D341Med (cell line): ENCODE measurements at places on chromosomes 3 and 15.

- DNase-seq: no peak
These were observed 26.2 kb upstream of the SLC12A8 start for GRCh38 chr3:125238759-125239158.

DNA sequence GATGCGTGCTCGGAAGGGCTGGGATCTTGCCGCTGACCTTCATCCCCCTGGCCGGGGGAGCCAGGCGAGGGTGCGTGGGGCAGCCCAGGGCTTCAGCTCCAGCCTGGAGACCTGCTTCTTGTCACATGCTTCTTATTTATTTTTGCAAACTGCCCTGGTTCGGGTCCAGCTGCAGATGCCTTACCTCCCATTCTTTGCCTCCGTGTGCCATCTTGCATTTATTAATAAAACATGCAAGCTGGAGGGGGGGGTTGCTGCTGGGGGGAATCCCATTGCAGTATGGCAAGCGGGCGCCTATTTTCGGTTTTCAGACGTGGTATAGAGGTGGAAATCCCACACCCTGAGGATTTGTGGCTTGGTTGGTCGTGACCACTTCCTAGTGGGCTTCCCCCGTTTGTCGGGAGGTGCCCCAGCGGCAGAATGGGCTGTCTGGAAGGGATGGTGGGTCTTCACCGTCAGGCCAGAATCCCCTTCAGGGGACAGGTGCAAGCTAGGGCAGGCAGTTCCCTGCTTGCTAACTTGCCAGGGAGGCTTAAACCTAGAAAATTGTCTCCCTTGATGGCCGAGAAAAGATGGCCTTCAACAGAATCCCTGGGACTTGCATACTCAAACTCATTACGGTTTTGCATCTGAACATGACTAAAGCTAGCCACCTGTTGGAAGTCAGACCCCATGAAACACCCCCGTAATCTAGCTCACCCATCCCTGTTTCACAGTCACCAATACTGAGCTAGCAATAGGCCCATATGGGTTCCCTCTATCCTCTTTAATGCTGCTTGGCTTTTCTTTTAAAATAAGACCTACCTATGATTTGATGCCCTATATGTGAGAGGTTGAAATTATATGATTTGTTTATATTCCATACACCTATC, 569 bp downstream of the TMEM266 start:
- no peak for DNase-seq

DNA sequence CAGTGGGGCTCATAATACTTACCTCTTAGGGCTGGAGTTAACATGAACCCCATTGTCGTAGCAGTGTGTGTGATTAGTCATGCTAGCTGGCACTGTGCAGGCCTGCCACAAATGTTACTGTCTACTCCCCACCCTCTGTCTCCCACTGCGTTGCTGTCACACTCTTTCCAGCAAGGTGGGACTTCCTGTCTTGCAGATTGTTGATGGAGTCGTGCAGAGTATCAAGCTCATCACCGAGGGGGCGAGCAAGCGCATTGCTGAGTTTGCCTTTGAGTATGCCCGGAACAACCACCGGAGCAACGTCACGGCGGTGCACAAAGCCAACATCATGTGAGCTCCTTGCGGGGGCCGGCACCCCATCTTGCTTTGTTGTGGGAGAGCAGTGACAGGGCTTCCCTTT, 12.9 kb downstream of the IDH3A start:
- DNase-seq: no peak

- no peak for DNase-seq
These were observed 28.1 kb upstream of the NEO1 start for GRCh38 chr15:73024168-73024567.

DNA sequence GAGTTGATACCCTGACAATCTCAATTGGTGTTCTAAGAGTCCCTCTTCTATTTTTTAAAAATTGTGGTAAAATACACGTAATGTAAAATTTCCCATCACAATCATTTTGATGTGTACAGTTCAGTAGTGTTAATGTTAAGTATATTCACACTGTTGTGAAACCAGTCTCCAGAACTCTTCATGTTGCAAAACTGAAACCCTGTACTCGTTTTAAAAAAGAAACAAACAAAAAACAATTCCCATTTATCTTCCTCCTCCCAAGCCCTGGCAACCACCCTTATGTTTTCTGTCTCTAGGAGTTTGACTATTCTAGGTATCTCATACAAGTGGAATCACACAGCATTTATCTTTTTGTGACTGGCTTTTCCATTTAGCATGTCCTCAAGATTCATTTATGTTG, 28.7 kb upstream of the ALPK3 start:
- DNase-seq: no peak

DNA sequence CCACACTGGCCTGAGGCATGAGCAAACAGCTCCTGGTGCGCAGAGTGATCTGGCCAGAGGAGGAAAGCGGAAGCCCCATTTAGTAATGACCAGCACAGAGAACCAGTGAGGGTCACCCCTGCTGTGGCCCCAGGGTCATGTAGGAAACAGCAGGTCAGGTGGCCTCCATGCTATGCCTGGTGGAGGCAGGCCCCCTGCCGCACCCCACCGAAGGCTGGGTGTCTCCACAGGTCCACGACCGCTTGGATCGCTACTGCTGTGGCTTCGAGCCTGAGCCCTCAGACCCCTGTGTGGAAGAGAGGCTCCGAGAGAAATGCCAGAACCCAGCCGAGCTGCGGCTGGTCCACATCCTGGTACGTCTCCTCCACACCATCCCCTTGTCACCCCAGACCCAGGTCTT, 52.6 kb downstream of the POMGNT2 start:
- DNase-seq: no peak

DNA sequence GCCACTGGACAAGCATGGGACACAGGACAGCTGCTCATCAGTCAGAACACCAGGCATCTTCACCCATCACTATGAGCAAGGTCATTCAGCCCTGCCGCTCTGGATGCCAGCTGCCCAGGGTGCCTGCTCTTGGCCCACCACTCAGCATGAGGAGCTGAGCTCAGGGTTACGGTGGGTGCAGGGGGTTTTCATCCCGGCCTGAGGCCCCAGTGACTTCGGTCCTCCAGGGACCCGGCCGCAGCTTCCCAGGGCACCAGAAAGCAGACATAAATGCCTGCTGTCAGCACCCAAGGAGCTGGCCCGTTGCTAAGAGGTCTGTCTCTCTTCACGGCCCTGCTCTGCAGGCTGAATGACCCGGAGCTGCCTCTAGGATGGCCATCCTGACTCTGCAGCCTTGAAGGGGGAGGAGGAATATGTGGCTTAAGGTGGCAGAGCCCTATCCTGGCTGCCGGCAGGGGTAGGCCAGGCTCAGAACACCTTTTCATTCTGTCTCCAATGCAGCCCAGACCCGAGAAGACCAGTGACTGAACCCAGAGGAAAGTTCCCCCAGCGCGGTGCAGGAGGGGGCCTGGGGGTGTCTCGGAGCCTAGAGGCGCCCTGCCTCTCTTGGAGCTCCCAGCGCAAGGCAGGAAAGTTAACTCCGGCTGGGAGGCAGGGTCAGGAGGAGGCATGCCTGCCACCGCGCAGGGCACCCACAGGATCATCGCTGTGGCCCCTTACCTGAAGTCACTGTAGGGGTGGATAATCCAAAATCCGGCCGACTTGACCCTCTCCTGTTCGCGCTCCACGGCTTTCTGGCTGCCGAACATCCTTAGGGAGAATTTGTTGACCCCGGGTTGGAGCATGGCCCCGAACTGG, 1.8 kb downstream of the HCN4 start:
- no peak for DNase-seq

- DNase-seq: no peak
These were observed 451.8 kb upstream of the IL12A start for GRCh38 chr3:159536876-159537275.

DNA sequence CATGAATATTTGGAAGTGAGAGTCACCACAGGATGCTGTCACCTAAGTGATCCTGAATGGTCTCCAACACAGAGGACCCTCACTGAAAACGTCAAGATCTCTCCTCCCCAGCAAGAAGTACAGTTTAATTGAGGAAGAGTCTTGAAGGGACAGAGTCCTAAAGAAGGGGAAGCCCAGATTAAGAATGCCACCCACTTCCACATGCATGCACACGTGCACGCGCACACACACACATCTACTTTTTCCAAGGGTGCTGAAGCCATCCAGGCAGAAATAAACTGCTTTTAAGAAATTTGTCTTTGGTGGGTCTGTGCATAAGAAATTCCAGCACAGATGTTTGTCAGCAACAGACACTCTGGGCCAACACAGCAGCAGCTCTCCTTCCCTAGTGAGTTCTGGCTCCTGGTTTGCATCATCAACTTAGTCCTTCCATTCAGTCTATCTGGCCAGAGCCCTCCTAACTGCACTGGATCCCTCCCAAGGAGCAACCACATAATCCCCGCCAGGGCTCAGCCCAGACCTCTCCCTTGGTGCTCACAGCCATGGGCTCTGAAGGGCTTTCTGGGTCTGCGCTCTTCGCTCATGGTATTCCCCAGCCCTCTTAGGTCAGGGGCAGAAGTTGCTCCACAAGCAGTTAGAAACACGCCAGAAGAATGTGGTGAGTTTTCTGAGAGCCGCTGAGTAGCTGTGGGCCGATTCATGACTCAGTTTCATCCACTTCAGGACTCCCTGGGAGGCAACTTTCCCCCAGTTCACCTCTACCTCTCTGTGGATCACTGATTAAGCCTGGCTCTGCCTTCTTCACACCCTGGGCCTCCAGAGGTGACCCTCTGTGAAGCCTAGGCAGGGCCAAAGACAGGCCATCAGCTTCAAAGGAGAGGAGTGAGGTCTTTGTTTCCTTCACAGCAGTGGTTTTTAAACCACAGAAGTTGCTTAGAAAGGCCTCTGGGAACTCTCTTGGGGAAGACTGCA, 132.6 kb upstream of the LIPC start:
- DNase-seq: no peak

- DNase-seq: no peak
These were observed 14.0 kb downstream of the PLXNA1 start for GRCh38 chr3:126996905-126997304.

DNA sequence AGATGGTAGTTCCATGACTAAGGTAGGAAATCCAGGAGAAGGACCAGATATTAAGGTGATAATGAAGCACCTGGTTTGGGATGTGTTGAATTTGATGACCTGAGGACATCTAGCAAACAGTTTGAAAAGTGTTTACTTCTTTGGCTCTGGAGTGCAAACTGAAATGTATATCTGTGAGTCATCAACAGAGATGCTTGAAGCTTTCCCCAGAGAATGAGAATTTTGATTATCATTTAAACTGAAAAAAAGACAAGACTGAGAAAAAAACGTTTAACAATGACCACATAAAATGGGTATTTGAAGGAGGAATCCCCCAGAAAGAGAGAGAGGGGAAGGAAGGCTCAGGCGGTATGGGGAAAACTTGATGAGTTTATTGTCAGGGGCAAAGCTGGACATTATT, 20.7 kb upstream of the GSK3B start:
- DNase-seq: no peak

DNA sequence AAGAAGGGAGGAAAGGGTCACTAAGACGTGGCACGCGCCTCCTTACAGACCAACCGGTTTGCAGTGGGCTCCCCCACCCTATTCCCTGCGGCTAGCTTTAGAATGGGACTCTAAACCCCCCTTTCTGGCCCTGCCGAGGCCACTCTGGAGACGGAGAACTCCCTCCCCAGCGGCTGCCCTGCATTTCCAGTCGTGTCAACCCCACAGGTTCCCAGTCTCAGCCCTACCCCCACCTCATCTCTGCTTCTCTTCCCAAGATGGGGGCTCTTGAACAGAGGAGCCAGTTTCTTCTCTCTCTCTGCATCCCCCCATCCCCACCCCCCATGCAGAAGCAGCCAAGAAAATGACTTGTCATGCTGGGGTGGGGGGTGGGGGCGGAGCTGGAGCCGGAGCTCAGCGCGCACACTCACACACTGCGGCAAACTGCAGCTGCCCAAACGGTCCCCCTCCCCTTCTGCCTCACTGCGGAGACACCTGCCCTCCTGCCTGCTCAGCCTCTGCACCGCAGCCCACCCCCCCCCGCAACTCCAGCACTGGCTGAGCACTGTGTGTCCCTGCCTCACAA, 871 bp downstream of the MAP1A start:
- no peak for DNase-seq

DNA sequence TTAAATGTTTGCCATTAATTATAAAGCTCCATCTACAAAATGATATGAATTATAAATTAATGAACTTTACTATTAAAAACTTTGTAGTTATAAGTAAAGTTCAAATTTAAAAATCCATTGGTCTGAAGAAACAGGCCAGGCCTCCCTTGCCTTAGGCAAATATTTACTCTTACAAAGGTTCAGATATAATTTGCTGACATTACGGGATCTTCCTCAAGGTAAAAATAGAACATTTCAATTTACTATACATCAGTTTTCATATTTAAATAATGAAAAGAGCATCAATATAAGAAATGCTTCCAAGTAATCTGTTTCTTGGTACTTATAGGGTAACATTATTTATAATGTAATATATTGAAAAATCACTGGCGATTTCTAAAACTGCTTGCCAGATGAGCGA, 3.7 kb downstream of the CMTM6 start:
- DNase-seq: no peak

DNA sequence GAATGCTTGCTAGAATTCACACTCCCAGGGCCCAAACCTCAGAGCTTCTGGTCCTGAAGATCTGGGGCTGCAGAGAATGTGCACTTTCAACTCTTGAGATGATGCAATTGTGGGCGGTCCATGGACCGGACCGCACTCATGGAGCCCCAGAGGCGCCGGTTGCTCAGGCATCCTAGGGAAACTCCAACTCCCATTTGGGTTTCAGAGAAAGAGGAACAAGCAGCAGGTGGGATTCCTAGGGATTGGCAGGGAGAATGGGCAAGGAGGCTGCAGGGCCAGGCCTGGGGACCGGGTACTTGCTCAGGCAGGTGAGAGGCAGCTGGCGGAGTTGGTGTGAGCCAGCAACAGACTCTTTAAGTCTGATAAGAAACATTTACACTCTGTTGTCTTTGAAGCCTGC, 3.5 kb downstream of the NOX5 start:
- DNase-seq: no peak

GRCh38 chr3:64408770-64409169, 183.5 kb upstream of the PRICKLE2 start:
- DNase-seq: no peak

DNA sequence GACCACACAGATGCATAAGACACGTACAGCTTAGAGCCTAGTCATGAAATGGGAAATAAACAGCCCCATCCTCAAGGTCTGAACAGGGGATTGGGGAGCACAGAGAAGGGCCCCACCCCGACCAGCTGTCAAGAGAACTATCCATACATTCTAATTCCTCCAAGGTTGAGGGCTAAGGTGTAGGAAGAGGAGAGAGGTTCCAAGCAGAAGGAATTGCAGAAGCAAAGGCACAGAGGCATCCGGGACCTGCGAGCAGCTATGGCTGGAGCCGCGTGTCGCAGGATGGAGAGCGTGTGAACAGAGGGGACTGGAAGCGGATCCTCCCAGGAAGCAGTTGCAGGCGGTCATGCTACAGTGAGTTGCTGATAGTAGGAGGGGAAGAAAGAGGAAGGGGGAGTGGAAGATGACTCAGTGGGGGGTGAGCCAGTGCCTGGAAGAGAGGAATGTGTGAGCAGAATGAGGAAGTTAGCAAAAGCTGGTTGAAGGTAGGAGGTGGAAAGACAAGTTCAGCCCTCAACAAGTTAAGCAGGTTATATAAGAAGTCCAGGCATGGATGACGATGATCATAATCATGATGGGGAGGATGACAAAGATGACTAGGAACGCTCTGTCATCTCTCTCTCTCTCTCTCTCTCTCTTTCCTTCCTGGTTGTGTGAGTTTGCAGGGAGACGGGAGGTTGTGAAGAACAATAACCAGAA, 89.7 kb downstream of the LIPC start:
- DNase-seq: no peak

- no peak for DNase-seq
These were observed 1.7 kb downstream of the OXNAD1 start for GRCh38 chr3:16266714-16267113.

GRCh38 chr15:50251638-50252182, 13.8 kb downstream of the HDC start:
- DNase-seq: no peak
